ENCODE measurements at places on chromosomes 4 and X.

DNA sequence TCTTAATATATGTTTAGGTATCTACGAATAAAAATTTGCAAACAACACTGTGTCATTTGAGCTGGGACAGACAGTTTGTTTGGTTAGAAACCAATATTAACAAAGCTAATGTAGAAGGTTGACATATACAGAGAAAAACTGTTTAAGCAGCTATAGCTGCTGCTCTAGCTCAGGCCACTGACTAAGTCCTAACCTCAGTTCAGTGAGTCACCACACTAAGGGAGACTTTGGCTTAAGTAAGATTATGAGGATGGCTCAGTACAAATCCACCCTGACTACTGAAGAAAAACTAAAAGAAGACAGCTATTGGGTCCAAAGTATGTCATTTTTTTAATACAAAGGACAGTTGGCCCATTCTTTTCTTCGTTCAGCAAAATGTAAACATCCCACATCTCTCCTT is 717.3 kb upstream of the ACTRT1 start:
- no peak for DNase-seq

- DNase-seq = no peak
These were observed 160.2 kb downstream of the NHS start for GRCh38 chrX:17535229-17535628.

- no peak for DNase-seq
These were observed 15.3 kb downstream of the SOWAHB start for GRCh38 chr4:76882630-76883029.

GRCh38 chr4:137610960-137611359 is 78.7 kb upstream of the PCDH18 start:
- DNase-seq = no peak

GRCh38 chrX:11781133-11781532 is 23.1 kb downstream of the MSL3 start:
- DNase-seq = no peak

DNA sequence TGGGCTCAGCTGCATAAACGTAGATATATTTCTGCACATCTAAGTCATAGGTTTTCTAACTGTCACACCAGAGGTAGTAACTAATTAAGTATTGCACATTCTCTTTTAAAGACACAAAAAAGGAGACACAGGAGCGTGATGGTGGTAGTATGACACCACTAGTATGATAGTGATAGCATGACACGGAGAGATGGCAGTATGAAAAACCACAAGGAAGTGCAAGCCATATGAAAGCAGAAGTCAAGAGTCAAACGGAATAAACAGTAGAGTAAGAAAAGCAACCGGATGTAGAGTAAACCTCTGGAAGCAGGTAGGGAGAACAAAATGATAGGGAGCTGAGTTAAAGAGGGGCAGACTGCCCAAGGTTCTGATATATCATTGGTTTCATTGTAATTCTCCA is 382.2 kb upstream of the INTU start:
- no peak for DNase-seq

DNA sequence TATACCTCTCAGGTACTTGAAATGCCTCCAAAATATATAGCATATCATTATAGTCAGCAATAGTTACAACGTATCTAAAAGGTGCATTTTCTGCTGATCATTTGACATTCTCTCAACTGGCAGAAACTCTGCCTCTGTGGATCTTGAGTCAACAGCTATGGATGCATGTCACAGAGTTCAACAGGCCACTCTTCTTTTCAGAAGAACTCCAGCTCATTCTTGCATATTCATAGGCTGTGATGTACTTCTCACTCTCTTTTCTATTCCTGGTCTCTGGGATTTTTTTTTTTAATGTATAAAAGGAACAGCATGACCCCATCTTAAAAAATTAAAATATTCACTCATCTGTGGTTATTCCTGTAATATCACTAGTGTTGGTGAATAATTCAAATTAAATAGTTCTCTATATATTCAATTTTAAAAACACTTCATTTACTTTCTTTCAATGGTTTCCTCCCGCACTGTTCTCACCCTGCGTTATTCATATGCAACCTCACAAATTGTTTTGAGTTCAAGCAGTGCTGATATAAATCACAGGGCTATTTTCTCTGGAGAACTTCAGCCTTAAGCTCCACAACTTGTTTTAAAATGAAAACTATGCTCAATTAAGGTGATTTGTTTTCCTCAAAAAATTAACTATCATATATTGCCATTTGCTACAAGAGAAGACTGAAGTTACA is 1111.2 kb upstream of the ADGRL3 start:
- DNase-seq = no peak

DNA sequence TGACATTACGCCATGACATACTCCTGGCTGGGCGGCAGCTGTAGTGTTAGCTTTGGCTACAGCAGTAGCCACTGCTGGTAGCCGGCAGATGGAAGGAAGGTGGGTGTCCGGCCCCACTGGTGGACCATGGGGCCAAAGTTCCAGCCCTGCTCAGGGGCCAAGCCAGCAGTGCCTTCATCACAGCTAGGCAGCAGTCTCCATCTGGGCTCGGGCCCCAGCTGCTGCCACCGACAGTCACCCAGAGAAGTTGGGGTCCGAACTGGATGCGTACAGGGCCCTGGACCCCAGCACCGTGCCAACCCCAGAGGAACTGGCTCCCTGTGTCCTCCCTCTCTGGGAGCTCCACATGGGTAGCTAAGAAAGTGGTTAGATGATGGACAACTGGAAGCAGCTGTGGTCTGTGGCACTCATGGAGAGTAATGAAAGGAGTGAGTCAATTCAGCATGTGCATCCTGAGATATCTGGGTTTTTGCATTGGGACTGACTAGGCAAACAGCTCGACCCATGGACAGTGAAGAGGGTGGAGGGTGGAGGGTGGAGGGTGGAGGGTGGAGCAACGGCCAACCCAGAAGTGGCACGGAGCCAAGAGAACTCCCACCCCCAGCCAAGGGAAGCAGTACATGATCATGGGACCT is 366.6 kb upstream of the GRIA3 start:
- no peak for DNase-seq

DNA sequence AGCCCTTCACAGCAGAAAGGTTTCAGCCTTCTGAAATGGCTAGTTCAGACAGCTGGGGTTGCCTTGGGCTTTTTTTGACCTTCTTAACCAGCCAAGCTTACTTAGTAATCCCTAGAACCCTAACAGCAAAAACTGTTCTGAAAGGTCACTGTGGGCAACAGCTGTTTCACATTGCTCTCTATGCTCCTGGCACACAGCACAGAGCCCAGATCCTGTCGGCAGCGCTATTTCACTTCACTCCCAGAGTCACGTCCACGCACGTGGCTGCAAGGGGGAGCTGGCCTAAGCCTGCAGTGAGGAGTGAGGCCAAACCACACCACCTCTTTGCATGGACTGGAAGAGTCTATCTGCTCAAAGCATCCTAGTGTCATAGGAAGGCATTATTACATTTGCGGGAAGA is 32.0 kb upstream of the STS start:
- DNase-seq = no peak

- no peak for DNase-seq
These were observed 38.1 kb downstream of the NAA11 start for GRCh38 chr4:79287718-79288117.

GRCh38 chrX:80206647-80207046 is 192.1 kb downstream of the TBX22 start:
- DNase-seq = no peak

DNA sequence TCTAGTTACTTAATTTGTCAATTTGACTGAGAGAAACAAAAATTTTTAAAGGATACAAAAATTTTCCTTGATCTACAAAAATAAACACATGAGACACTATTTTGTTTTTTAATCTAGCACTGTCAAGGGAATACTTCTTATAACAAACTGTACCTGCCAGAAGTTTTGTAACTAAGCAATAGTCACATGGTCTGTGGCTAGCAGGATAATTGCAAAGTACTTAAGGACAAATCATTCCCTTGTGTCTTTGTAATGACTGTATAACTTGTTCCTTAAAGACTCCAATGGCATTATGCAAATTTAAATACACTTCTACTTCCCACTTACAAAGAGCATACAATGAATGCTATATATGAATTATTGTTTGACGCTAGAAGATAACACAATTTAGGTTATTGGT is 25.1 kb upstream of the ANK2 start:
- no peak for DNase-seq

DNA sequence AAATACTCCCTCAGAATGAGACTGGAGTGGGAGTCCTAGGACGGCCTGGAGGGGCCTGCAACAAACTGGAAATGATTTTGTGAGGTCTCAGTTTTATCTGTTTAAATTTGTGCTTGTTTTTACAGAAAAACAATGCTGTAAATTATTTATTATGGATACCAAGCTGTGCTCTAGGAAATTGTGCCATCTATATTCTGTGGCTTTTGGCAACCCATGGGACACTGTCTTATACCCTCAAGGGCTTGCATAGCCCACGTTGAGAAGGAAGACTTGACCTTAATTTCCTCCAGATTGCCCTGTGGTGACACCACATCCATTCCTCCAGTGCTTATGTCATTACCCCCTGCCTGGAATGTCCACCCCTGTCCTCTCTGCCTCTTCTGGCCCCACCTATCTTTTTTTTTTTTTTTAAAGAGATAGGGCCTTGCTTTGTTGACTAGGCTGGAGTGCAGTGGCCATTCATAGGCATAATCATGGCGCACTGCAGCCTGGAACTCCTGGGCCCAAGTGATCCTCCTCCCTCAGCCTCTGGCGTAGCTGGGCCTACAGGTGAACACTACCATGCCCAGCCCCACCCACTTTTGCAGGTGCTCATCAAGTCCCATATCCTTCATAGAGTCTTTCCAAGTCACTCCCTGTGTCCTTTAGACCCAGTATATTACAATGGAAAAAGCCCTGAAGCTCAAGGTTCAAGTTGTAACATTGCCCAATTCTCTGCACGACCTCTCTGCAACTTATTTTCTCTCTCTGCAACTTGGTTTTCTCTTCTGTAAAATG is 77.4 kb downstream of the HPRT1 start:
- no peak for DNase-seq

GRCh38 chrX:96994093-96994492 is 110.4 kb downstream of the RPA4 start:
- DNase-seq = no peak

- DNase-seq = no peak
These were observed 57.2 kb downstream of the FNIP2 start for GRCh38 chr4:158826057-158826456.

GRCh38 chr4:68021185-68021584 is 57.9 kb upstream of the TMPRSS11A start:
- no peak for DNase-seq

DNA sequence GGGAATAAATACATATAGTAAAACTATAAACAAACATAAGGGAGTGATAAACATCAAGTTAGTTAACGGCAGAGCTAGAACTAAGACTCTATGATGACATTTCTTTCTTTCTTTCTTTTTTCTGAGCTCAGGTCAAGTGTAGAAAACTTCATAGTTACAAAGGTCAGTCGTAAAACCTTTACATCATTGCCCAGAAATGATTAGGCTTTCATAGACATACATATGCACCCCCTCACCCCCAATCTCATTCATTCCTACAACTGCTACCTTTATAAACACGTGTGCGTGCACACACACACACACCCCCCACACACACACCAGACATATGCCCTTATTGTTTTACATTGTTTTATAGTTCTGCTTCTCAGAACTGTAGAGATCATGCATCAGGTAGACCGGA is 5.7 kb downstream of the EIF1AX start:
- no peak for DNase-seq

DNA sequence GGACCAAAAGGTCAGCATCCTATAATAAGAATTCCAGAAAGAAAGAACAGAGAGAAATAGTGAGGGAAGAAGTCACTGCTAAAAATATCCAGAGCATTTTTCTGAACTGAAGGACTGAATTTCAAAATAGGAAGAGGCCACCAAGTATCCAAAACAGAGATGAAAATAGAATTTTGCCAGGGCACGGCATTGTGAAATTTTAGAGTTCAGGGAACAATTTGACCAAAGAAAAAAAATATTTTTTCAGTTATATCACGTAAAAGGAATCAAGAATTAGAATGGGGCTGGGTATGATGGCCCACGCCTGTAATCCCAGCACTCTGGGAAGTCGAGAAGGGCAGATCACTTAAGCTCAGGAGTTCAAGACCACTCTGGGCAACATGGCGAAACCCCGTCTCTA is 65.4 kb downstream of the FGFBP1 start:
- DNase-seq = no peak

DNA sequence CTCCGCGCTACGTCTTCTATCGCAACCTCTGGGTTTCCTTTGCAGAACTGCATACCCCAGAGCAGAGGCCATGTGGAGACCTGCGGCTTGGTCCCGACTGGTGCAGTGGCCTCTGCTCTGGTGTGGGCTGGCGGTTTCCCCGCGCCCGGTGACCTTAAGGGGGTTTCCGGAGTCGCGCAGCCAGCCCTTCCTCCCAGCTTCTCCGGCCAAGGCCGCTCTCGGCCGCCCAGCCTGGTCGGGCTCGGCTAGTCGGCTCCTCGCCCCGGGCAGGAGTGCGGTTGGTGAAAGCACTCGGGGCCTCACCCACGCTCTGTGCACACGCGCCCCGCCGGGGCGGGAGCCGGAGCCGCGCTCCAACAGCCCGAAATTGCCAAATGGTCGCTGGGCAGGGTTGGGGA is 84.9 kb downstream of the BCOR start:
- DNase-seq = no peak

GRCh38 chr4:150419939-150420338 is 162.0 kb upstream of the MAB21L2 start:
- DNase-seq = no peak

GRCh38 chrX:31260351-31260750 is 188.5 kb upstream of the FTHL17 start:
- DNase-seq = no peak

DNA sequence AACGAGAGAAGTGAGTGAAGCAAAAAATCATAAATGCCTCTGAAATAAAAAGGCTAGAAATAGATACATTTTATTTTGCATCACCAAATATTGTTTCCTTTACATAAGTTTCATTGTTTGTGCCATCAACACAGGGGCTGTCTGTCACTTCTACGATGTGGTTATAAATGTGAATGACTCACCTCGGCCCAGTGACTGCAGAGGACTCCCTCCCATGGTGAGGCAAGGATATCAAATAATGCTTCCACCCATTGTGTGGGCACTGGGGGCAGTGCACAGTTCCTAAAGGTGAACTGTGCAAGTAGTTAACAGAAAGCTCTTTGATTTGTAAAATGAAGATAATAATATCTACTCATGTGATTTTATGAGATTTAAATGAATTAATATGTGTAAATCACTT is 230.3 kb upstream of the NEIL3 start:
- no peak for DNase-seq

GRCh38 chr4:1183985-1184773 is 11.8 kb upstream of the SPON2 start:
- no peak for DNase-seq

- no peak for DNase-seq
These were observed 10.2 kb upstream of the STK32B start for GRCh38 chr4:5040856-5041620.

DNA sequence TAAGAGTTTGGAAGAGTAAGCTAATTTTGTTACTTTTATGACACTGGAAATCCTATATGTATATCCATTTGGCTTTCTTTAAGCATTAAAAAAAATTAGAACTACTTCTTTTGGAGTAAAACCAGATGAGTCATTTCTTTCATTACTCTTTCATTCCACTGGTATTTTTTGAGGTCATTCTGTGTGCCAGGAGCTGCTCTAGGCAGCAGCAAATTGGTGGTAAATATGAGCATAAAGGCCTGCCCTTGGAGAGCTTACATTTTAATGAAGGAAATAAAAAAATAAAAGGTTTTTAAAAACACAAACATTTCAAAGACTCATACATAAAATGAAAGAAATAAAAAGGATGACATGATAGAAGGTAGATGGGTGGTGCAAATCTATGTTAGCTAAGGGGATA is 37.4 kb downstream of the MID1 start:
- DNase-seq = no peak

- no peak for DNase-seq
These were observed 139.1 kb downstream of the VEGFC start for GRCh38 chr4:176653401-176654220.

- no peak for DNase-seq
These were observed 39.9 kb upstream of the MXD4 start for GRCh38 chr4:2301806-2302205.

All from activated effector memory CD4-positive, alpha-beta T cell treated with Interleukin-2 at 50 U/mL for 16 hours (primary cell).